Heart left ventricle (tissue), 16 donors: ENCODE measurements at places on chromosomes 3 and 15. TPM values are rescaled to one million over a fixed set of nuclear protein-coding genes. Genes with fewer than 3 reads are reported as not detected.

MITF gene
- total RNA-seq = 64.4 TPM

ACKR4 gene
- total RNA-seq = 2.7 TPM

GOLGA6L9 gene
- 1.3 TPM for total RNA-seq

GRCh38 chr3:52021489-52022268 lies 26.0 kb upstream of the RPL29 start:
- DNase-seq = peak; percentile 90

DNA sequence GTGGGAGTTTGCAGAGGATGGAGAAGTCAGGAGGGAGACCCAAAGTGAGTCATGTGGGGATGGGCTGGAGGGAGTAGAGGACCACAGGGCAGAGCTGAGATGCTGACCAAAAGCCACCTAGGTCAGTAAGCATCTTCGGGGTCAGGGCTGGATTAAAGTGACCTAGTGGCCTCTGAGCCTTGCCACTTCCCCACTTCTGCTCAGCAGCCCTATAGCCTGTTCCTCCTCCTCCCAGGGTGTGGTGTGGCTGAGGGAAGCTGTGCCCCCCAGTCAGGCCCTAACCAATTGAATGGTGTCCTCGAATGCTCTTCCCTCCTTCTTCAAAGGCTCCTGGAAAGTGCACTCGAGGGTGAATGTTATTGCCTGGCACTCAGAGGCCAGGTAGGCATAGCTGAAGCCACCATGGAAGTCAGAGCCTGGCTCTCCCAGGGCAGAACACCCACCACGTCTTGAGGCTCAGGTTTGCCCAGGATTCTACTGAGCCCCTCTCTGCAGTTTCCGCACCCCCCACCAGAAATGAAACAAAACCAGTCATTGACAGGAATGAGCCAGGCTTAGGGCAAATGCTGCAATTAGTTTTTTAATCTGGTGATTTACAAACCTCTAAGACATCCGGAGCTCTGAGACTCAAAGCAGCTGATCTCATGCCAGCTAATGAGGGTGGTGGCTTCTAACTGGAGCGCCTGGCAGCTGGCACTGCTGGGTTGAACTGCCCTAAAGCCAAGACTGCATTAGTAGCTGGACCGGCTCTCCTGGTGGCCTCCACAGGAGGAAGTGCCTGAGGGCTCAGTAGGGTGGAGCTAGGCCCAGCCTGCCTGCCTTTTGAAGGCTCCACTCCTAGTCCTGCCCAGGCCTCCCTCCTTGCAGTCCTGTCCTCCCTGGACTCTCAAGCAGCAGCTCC lies 26.0 kb upstream of the VIPR1 start:
- no peak for DNase-seq

GRCh38 chr3:72748659-72749058 lies 99.6 kb downstream of the SHQ1 start:
- DNase-seq = no peak

DNA sequence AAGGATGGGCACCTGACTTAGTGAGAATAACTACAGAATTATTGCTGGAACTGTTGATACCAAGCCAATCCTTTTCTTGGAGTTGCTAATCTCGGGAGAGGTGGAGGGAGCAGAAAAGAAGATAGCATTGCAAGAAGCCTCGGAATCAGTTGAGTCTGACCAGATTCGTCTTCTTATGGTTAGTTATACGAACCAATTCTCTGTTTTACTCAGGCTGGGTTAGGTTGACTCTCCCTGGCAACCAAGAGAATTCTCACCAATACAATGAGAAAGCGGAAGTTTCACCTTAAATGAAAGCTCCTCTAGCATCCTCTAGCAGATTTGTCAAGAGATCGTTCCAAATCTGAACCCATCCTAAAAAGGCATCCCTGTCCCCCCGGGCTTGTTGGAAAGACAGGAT lies 43.5 kb upstream of the UBE2E1 start:
- no peak for DNase-seq
